ENCODE measurements at places on chromosomes 7 and 10.

DNA sequence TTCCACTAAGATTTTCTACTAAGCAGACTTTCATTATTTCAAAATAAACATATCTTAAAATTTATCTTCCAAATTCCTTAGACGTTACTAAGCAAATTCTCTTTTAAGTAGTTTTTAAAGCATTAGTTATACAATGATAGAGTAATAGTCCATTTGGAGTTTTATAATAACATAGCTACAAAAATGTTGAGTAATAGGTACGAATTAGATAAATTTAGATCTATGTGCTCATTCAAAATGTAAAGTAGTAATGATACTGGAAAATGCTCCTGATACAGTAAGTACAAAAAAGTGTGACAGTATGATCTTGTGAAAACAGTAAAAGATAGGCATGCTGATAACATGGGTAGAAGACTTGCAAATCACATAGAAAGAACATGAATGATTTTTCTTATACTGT, 4.5 kb downstream of the DMTF1 start:
- no peak for DNase-seq

DNA sequence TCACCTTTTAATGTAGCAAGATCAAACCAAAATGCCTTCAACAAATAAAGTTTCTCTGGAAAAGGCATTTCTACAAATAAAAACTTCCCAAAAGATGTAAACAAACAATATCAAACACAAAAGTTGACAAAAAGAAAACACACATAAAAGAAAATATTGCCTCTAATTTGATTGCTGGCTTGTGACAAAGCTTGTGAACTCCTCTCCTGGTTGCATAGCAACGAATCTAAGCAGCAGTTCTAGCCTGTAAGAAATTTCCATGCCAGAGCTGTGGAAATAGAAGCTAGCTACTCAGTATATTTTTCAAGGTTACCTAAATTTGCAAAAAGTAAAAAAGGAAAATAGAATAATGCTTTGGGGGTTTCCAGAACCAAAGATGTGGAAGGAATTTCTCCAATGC, 173.9 kb upstream of the CDK1 start:
- DNase-seq: no peak

- DNase-seq: no peak
Observed at GRCh38 chr10:113692271-113692670, 12.6 kb downstream of the CASP7 start.

DNA sequence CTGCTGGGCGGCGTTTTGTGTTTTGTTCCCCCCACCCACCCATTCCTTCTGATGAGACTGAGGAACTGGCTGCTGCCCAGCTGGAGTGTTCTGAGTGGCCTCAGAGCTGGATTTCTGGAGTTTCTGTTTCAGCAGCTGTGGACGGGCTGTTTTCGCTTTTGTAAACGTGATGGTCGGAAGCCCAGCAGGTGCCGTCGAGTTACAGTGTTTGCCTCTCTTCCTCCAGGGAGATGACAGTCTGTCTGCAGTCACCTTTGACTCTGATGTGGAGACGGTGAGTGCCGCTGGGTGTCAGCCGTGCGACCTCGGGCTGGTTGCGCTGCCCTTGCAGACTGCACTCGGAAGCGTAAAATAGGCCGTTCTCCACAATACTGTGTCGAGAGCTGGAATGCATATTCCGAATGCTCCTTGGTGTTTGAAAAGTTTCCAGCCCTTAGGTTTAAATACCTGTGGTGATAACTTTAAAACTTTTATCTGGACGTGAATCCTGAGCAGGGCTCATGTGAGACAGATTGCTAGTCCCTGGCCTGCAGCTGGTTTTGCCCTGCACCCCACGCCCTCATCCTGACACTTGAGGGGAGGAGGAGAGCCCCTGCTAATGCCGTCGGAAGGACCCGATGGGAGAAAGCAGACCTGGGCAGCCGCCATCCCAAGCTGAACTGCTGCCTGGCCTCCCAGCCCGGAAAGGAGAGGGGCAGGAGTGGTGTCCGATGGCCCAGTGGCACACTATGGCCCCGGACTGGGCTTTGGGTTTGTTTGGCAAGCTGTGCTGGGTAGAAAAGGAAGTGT, 8.3 kb downstream of the IQCE start:
- DNase-seq: no peak

GRCh38 chr7:2182461-2182860, 50.3 kb downstream of the MAD1L1 start:
- no peak for DNase-seq

GRCh38 chr10:125231813-125232475, 71.6 kb upstream of the CTBP2 start:
- no peak for DNase-seq

- DNase-seq: no peak
Observed at GRCh38 chr10:3222068-3222467, 49.5 kb upstream of the PITRM1 start.

DNA sequence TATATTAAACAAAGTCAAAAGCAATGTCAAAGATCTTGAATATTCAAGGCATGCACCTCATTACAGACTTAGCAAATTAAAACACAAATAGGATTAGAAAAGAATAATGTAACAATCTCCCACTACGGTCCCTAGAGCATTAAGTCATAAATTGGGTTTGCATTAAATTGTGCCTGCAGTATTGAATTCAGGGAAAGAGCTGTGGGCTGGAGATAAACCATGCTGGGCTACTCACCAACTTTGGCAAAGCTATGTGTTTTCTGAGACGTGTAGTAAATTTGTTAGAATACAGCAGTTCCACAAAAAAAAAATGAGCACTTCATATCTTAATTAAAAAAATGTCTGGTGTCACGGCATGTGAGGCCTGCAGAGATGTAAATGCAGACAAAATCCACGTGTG, 241.6 kb downstream of the SNX10 start:
- DNase-seq: no peak

- peak; percentile 91 for DNase-seq
Observed at GRCh38 chr10:3071405-3072198, 4.3 kb downstream of the PFKP start.

- no peak for DNase-seq
Observed at GRCh38 chr7:121428855-121429489, 32.9 kb upstream of the FAM3C start.

GRCh38 chr7:106116161-106116704, 4.1 kb upstream of the SYPL1 start:
- DNase-seq: no peak

DNA sequence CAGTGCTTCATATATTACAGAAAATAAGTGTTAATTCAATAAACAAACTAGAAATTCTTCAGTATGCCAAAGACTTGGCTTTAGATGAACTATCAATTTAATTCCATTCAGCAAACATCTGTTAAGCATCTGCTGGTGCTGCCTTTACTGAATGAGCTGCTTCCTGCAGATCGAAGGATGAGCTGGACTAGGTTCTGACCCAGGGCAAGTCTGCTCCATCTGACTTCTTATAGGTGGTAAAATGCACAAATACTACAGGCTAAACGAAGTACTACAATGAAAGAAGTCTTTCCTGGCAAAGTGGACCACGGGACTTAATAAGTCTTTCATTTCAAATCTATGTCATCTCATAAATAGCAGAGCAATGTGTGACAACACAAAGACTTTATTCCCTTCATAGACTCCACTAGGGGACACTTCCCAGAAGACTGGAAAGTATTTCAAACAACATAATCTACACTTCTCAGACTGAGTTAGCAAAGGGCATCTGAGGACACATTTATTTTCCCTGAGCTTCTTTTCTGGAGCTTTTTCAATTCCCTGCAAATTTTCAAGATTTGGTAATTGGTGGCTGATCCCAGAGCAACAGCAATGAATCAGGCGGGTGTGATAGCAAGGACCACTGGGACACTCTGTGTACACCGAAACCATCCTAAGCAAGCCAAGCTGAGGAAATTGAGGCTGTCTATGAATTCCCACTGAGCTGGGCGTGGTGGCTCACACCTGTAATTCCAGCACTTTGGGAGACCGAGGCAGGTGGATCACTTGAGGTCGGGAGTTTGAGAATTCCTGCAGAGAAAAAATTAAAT, 108.9 kb upstream of the FRMD4A start:
- DNase-seq: no peak

DNA sequence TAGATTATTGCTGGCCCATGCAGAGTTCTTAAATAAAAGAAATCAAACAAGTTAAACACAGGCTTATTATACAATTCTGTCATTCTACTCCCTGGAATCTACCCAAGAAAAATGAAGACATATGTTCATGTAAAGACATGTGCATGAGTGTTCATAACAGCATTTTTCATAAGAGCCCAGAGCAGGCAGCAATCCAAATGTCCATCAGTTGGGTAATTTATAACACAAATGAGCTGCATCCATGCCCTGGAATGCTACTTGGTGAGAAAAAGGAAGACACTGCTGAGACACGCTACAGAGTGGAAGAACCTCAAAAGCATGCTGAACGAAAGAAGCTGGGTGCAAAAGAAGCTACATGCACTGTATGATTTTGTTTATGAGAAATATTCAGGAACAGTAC, 342.6 kb downstream of the TCERG1L start:
- no peak for DNase-seq

- peak; percentile 6 for DNase-seq
Observed at GRCh38 chr7:64775289-64775688, 18.9 kb upstream of the ZNF138 start.

- DNase-seq: no peak
Observed at GRCh38 chr7:150538259-150538658, 23.6 kb downstream of the GIMAP7 start.

GRCh38 chr7:29434380-29434768, 129.3 kb upstream of the PRR15 start:
- no peak for DNase-seq

- no peak for DNase-seq
Observed at GRCh38 chr7:5349437-5350173, 66.9 kb downstream of the SLC29A4 start.

DNA sequence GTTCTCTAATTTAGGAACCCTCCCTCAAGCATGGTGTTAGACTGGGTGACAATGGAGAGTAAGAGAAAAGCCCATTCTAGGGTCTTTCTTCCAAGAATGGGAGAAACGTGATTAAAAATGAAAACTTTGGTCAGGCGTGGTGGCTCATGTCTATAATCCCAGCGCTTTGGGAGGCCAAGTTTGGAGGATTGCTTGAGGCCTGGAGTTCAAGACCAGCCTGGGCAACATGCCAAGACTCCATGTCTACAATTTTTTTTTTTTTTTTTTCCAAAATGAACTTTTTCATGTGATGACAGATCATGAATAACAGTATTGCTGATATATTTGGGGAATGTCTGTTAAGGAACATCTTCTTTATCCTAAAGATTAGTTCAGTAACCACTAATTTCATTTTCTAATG, 194.6 kb downstream of the MLLT10 start:
- DNase-seq: no peak

DNA sequence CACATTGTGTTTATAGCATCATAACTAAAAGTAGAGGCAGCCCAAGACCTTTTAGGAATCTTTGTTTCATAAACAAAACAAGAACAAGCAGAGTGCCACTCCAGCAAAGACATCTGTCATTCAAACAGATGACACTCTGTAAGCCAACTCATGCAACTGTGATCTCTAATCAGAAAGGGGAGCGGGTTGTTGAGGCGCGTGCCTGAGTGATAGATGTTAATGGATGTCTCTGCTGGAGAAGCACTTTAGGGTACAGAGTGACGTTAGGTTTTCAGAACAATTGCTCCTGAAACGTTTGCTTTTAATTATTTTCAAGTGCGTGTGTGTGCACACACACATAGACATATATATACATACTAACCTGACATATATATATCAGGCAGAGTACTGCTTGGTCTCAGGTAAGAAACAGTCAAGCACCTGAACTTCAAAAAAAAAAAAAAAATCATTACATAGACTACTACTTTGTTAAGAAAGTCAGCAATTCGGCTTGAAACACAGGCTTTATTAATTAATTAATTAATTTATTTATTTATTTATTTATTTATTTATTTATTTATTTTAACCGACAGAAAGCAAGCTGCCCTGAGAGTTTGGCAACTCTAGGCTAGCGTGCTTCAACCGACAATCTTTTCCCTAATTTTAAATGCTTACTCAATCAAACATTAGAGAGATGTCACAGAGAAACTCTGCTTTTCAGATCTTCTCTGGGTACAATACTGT, 109.1 kb downstream of the POU6F2 start:
- no peak for DNase-seq

Measured in H54 (cell line).